NCI-H1930 (cell line): ENCODE measurements at places on chromosomes 2 and 18.

DNA sequence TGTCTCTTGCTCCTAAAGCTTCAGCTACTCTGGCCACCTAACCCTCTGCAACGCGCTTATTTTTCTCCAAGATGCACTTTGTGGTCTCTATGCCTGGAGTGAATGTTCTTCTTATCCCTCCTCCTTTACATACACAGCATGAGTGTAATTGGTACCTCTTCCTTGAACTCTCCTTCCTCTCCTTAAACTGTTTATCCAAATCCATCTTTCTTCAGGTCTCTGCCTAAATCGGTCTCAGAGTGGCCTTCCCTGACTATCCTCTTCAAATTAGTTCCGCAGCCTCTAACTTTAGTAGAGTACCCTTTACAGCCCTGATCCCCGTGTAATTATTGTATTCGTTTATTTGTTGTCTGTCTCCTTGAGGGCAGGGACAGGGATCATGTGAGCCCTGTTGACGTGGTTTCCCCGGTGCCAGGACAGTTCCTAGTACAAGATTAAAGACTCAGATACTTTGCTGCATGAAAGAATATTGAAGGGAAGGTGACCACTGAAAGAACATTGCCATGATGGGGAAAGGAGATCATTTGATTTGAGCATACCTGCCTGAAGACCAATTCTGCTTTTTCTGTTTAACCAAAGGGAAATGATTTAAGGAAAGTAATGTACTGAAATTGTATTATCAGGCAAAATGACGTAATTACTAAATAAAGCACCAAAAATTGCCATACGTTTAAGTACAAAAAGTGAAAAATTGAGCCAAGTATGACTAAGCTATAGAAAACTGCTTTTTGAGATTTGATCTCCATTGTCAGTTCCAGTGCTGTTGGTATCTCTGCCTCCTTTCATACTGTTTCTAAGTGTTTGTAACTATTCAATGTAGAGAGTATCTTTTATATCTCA is 1.2 kb downstream of the CNOT9 start:
- DNase-seq = no peak

- peak; percentile 58 for DNase-seq
Measured at GRCh38 chr18:26091047-26091630, 726 bp upstream of the SS18 start.

- no peak for DNase-seq
Measured at GRCh38 chr18:42271647-42272414, 316.8 kb downstream of the PIK3C3 start.

GRCh38 chr2:20620271-20620681 is 30.6 kb downstream of the HS1BP3 start:
- no peak for DNase-seq

DNA sequence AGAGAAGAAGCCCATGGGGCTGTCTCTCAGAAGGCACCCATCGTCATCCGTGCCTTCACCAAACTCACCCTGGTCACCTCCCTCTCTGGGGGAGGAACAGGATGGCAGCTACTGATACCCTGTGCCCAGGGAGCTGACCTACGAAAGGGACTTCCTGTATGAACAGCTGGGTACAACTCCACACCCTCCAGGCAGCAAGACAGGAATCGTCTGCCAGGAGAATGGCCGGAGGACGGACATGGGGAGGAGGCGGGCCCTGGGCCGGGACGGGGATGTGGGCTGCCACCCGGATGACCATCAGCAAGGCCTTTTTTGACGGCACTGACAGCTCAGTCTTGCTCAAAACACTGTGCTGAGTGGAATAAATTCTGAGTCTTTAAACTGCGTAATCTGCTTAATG is 243.6 kb downstream of the HDAC4 start:
- DNase-seq = no peak

- no peak for DNase-seq
Measured at GRCh38 chr2:129934044-129934822, 45.2 kb upstream of the RAB6C start.
